ENCODE measurements at places on chromosomes 3 and 15.

DNA sequence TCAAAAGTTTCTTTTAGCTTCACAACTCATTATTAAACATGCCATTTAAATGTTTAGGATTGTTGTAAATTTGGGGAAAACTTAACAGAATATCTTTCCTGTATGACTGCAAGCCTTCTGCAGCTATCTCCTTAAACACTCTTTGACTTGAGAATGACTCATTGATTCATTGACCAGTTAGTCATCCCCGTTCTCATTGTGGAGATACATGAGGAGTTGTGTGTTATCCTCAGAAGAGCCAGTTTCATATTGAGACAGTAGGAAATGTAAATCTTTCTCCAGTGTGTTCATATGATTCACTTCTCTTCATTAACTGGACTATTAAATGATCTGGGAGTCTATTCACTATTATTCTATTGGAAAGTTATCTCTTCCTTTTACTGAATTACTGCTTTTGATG lies 83.0 kb downstream of the CRYGS start:
- no peak for DNase-seq

DNA sequence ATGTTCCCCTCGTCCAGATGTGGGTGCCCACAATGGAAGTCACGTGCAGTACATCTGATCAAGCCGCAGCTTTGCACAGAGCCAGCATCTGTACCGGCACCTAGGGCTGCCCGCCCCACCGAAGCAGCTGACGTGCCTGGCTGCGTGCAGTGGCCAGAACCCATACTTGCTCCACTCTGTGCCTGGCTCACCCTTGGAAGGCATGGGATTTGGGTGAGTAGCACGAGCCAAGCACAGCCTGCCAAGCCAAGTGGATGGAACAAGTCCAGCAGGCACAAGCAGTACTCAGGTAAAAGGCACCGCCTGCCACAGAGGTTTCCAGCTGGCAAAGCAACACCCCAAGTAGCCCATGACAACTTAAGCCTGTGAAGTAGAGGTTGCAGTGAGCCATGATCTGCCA lies 261.3 kb downstream of the TBC1D5 start:
- no peak for DNase-seq

DNA sequence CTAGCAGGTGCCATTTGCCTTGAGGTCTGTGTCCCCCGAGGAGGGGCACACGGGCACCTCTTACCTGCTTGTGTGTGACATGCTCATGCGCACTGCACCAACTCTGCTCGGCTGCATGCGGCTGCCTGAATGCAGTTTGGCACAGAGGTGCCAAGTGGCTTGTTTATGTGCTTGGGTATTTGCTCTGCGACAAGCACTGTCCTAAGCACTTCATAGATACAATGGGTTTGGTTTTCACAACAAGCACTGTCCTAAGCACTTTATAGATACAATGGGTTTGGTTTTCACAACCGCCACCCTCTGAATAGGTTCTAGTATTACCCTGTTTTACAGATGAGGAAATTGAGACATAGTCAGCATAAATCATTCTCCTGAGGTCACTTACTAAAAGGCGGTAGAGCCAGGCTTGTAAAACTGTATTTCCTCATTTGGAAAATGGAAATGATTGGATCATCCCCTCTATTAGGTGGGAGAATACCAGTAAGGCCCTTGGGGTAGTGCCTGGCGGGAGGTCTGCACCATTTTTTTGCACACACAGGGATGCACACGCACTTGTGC lies 487 bp downstream of the ITIH4 start:
- DNase-seq, result no peak

- no peak for DNase-seq
These were observed 22.3 kb upstream of the GNB4 start for GRCh38 chr3:179473565-179473964.

DNA sequence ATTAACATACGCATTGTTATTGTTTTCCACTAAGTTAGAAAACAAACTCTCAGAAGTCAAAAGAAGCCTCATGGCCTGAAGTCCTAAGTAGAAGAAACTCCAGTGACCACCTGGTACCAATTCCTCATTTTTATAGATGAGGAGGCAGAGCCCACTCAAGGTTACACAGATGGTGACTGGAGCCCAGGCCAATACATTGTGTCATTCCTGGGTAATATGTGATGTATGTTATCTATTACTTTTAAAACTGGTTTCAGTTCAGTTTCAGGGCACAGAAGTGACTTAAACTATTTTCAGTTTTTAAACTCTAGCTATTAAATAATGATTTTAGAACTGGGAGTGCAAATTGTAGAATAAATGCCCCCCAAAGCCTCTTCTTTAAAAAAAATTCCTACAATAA lies 66.7 kb upstream of the STXBP5L start:
- no peak for DNase-seq

GRCh38 chr15:79167776-79168175 lies 77.2 kb upstream of the RASGRF1 start:
- no peak for DNase-seq

DNA sequence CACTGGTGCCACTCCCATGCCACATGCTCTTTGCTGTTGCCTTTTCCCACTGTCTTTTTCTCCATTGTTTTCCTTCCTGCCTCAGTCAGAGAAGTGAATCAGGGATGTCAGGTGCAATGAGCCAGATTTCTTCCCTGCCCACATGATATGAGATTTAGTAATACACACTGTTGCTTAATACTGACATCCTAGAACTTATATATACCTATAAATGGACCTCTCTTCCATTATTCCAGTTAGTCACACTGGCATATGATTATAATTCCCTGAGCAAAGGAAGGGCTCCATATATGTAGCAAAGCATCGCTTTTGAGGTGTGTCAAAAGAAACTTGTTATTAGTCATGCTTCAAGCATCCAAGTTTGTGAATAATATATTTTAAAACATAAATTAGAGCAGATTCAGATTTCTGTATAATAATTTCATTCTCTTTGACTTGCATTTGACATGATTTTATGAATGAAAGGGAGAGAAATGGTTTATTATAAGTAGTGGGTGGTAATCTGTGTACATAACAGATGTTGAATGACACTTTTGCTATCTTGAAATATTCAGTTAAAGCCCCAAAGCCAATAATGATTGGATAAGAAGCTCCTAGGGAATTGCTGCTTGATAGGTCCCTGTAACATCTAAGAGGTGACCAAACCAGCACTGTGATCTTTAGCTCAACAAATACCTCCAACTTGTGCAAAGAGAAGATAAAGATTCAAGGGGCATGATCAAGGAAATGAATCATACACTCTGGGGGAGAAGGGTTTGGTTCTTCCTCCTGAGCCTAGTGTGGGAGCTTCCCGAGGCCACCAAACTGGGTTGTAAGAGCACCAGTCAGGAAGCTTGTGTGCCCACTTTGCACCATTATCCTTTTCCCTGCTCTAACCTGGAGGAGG lies 48.6 kb downstream of the CHST2 start:
- DNase-seq, result no peak

DNA sequence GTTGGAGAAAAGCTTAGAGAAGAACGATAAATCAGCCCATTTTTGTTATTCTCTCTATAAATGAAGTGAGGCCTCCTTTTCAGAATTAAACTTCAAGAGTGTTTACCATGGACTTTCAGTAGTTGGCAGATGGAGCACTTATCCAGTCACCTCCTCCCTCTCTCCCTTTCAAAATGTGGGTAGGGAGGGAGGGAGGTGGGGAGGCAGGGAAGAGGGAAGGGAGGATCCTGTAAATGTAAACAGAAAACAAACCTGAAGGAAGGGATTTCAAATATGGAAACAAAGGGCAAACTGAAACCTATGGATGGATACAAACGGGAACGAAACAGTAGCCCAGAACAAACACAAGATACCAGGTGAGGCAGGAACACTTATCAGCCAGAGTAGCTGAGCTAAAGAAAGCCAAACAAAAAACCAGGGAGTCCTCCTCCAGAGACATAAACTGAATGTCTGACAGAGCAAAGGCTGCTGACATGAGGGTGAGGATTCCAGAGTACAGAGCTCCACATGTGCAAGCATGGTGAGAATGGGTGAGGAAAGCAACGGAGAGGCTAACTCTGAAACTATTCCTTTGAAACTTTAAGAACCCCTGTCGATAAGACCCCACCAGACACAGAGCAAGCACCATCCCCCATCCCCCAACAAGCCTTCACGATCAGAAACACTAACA lies 41.0 kb upstream of the GP5 start:
- peak; percentile 4 for DNase-seq

DNA sequence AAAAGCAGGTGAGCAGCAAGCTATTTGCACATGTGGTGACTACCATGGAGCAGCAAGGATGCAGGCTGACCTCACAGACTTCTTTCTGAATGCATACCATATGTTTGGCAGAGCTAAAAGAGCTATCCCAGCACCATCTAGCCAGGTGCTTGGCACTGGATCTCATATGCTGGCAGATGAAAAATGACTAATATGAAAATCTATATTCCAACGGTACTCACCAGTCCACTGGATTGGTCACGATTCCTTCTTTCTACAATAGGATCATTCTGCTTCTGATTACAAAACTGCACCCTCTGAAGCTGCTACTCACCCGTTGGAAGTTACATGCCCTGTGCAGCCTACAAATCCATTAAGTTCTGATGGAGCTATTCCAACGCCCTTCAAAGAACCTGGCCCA lies 714.3 kb upstream of the CFAP20DC start:
- DNase-seq, result no peak

GRCh38 chr15:45572617-45573016 lies 14.6 kb upstream of the BLOC1S6 start:
- no peak for DNase-seq

- DNase-seq, result no peak
These were observed 27.0 kb upstream of the CAPN3 start for GRCh38 chr15:42332331-42332730.

- no peak for DNase-seq
These were observed 73.8 kb downstream of the MCTP2 start for GRCh38 chr15:94305133-94305532.

GRCh38 chr3:108546692-108547091 lies 36.3 kb upstream of the MYH15 start:
- no peak for DNase-seq

GRCh38 chr3:156406393-156406792 lies 148.5 kb downstream of the SSR3 start:
- no peak for DNase-seq

DNA sequence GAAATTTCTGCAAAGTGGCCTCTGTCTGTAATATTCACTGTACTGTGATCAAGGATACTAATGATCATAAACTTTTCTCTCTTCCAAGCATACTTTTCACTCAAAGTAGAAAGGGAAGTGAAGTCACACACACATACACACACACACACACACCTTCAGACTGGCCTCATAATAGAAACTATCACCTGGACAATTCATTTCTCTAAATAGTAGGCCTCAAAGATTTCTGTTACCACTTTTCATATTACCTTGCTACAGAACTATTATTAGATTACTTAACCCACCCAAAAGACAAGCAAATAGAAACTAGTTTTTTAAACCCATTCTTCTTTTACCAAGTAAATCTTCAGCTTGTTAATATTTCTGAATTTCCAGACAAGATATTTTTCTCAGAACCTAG lies 12.2 kb downstream of the CPB1 start:
- no peak for DNase-seq

DNA sequence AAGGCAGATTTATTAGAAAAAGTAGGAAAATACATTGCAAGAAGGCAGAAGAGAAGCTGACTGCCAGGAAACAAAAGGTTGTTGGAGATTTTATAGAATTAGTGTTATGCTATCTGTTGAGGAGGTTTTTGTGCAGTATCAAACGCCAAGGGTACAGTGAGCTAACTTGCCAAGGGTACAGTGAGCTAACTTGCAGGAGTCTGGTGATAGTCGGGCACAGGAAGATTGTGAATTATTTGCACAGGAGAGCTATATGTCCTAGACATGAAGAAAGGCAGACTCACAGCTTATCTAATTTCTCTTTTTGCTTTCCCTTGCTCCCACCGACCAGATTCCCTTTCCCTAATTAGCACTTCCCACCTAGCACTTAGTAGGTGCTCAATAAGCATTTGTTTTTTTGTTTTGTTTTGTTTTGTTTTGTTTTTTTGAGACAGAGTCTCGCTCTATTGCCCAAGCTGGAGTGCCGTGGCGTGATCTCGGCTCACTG lies 2.7 kb upstream of the CSK start:
- DNase-seq, result no peak

DNA sequence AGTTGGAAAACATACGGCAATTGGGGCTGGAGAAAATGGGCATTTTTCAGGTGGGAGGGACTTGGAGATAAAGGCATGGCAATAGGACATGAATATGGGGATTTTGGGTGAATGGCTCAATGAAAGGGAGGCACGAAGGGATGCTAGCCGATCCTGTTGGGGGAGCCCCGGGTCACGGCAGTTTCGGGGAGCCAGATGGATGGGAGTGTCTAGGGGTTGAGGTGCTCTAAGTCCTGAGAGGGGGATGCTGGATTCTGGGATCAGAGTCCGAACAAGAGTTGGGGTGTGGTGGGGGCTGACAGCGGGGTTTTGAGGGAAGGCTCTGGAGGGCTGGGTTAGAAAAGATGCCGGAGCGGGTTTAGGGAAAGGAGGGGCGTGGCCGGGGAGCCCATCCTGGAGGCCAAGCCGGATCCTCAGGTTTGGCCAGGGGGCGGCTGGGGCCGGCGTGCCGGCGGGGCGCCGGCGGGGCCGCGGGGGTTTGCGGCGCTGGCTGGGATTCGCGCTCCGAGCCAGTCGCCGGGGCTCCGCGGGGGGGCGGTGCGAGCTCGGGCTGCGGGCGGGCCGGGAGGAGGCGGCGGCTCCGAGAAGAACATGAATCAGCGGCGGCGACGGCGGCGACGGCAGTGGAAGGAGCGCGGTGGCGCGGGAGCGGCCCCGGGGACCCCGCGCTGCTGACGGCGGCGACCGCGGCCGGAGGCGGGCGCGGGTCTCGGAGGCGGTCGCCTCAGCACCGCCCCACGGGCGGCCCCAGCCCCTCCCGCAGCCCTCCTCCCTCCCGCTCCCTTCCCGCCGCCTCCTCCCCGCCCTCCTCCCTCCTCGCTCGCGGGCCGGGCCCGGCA lies at the start of gene TYRO3:
Gene TYRO3, plus strand, starts transcription at position 813 of the 839 bp plus-strand sequence. CDS start 46 bp downstream, outside the sequence.
- no peak for DNase-seq

GRCh38 chr3:17979911-17980310 lies 237.5 kb upstream of the TBC1D5 start:
- no peak for DNase-seq

DNA sequence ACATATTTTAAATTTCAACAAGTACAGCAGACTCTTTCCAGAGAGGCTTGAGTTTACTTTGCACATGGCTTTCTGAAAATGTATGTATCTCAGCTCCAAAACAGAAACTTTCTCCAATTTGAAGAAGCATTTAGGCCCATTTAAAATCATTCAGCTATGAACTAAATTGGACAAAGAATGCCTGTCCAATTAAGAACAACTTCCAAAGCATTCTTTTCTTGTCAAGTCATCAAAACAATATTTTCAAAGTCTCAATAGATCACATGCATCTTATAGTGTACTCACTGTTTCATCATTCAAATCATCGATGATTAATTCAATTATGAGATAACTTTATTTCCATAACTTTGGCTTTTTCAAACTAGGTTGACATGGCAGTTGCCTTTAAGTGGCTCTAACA lies 95.2 kb downstream of the KBTBD8 start:
- DNase-seq, result no peak
